ENCODE measurements at places on chromosomes 4 and X. TPM values are rescaled to one million over a fixed set of nuclear protein-coding genes. Genes with fewer than 3 reads are reported as not detected.

- no peak for DNase-seq
- H3K4me3 ChIP-seq = no peak overlapping the region
- no peaks in the 10 kb centered on the region for H3K27me3 ChIP-seq
- no peaks in the 10 kb centered on the region for H3K36me3 ChIP-seq
Measured at GRCh38 chr4:21744046-21744445, 204.5 kb downstream of the KCNIP4 start.

DNA sequence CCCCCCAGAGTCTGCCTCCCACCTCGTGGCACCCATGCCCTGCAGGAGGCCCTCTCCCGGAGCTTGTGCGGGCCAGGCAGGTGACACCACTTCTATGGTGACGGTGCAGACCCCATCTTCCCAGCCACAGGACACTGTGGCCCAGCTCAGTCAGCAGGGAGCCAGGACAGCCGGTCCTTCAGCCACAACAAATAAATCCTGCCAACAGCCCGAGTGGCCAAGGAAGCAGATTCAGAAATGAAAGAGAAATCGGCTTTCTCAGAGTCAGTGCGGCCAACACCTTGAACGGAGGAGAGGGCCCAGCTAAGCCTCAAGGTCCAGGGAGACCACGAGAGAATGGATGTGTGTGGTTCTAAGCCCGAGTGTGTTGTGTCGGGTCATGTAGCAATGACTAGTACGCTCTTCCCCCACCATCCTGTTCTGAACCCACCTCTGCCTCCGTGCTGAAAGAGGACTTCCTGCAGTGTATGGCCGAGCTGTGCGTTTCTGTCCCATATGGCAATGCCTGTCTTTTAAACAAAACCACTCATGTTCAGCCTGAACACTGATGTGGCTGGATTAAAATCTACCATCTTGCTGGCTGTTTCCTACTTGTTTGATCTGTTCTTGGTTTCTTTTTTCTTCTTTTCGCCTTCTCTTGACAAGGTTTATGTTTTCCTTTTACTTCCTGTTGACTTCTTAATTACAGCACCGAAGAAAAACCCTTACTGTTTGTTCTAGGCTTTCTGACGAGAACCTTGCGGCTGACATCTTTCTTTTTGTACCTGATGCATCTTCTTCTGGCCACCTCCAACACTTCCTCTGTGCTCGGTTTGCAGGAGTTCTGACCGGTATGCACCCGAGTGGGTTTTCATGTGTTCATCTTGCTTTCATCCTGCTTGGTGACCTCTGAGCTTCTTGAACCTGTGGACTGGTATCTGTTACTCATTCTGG is 53.1 kb downstream of the GAK start:
- no peaks in the 10 kb centered on the region for H3K27me3 ChIP-seq
- no peaks in the 10 kb centered on the region for H3K4me1 ChIP-seq
- H3K4me3 ChIP-seq = no peak overlapping the region
- peaks cover 51% of the 10 kb centered on the region for H3K36me3 ChIP-seq
- no peak overlapping the region for H3K27ac ChIP-seq
- no peak for DNase-seq

GRCh38 chr4:156692016-156692415 is 279.6 kb downstream of the PDGFC start:
- DNase-seq = no peak
- H3K4me1 ChIP-seq = no peaks in the 10 kb centered on the region
- no peaks in the 10 kb centered on the region for H3K27me3 ChIP-seq
- no peak overlapping the region for H3K4me3 ChIP-seq
- H3K36me3 ChIP-seq = no peaks in the 10 kb centered on the region

DNA sequence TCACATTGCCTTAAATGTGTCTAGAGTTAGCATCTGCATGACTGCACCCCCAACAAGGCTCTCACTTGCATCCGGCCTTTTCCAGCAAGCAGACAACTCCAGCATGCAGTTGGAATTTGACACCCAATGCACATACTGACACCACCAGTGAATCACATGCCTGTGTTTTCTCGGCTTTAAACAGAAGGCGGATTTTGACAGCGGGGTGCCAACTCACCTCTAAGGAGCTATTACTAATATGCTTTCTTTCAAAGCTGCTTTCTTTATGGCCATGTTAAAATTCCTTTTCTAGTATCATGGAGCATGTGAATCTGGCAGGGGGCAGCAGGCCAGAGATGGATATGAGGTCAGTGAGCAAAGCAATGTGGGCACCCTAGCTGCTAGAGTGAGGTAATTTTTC is 78.0 kb upstream of the CLNK start:
- no peaks in the 10 kb centered on the region for H3K4me1 ChIP-seq
- H3K36me3 ChIP-seq = no peaks in the 10 kb centered on the region
- H3K27ac ChIP-seq = no peak overlapping the region
- H3K4me3 ChIP-seq = no peak overlapping the region
- no peak for DNase-seq
- H3K27me3 ChIP-seq = no peaks in the 10 kb centered on the region

GRCh38 chrX:120468825-120469525 is at the start of gene LAMP2:
Gene LAMP2, minus strand, starts transcription at chrX:120469296. Its CDS starts 127 bp downstream, at chrX:120469169.
- H3K4me1 ChIP-seq = no peaks in the 10 kb centered on the region
- DNase-seq = peak; percentile 92
- no peaks in the 10 kb centered on the region for H3K36me3 ChIP-seq
- H3K27me3 ChIP-seq = no peaks in the 10 kb centered on the region
- H3K4me3 ChIP-seq = peak within 1 kb of the TSS; percentile 56

GRCh38 chr4:126238013-126238412 is 923.3 kb downstream of the FAT4 start:
- no peak overlapping the region for H3K27ac ChIP-seq
- no peak overlapping the region for H3K4me3 ChIP-seq
- no peaks in the 10 kb centered on the region for H3K27me3 ChIP-seq
- DNase-seq = no peak
- no peaks in the 10 kb centered on the region for H3K36me3 ChIP-seq

- no peak overlapping the region for H3K4me3 ChIP-seq
- peak; percentile 72 for DNase-seq
- no peaks in the 10 kb centered on the region for H3K27me3 ChIP-seq
- H3K36me3 ChIP-seq = no peaks in the 10 kb centered on the region
- H3K27ac ChIP-seq = no peak overlapping the region
Measured at GRCh38 chrX:72003811-72004750, 93.4 kb downstream of the NHSL2 start.

GRCh38 chr4:5399790-5400421 is 308.5 kb downstream of the EVC2 start:
- no peak overlapping the region for H3K4me3 ChIP-seq
- H3K4me1 ChIP-seq = no peaks in the 10 kb centered on the region
- H3K27ac ChIP-seq = no peak overlapping the region
- no peaks in the 10 kb centered on the region for H3K27me3 ChIP-seq
- no peaks in the 10 kb centered on the region for H3K36me3 ChIP-seq
- DNase-seq = no peak

DNA sequence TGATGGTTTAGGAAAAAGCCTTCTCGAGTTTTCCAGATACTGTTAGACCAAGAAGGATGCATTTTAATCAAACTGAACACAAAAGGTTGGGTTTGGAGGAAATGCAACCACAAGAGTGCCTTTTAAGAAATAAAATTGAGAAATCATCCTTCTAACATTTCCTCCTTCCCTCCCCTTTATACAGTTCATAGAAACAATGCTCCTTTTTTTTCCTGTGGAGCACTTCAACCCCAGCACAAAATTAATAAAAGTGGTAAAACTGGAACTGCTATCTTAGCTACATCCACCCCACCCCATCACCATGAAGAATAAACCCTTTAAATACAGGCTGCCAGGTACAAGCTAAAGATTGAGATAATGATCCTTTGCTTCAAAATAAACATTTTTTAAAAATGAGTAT is 211.1 kb downstream of the RELL1 start:
- no peak for DNase-seq
- H3K27ac ChIP-seq = no peak overlapping the region
- no peaks in the 10 kb centered on the region for H3K27me3 ChIP-seq
- H3K4me1 ChIP-seq = no peaks in the 10 kb centered on the region
- H3K4me3 ChIP-seq = no peak overlapping the region

TDO2 gene
- not detected for total RNA-seq

HAUS3 gene
- total RNA-seq = 13.0 TPM

GAB3 gene
- total RNA-seq = 5.8 TPM

FGG gene
- total RNA-seq = not detected

YY2 gene
- total RNA-seq = 2.9 TPM

Measured in thyroid gland (tissue), 4 donors.